ENCODE measurements at places on chromosomes 4 and X.

DNA sequence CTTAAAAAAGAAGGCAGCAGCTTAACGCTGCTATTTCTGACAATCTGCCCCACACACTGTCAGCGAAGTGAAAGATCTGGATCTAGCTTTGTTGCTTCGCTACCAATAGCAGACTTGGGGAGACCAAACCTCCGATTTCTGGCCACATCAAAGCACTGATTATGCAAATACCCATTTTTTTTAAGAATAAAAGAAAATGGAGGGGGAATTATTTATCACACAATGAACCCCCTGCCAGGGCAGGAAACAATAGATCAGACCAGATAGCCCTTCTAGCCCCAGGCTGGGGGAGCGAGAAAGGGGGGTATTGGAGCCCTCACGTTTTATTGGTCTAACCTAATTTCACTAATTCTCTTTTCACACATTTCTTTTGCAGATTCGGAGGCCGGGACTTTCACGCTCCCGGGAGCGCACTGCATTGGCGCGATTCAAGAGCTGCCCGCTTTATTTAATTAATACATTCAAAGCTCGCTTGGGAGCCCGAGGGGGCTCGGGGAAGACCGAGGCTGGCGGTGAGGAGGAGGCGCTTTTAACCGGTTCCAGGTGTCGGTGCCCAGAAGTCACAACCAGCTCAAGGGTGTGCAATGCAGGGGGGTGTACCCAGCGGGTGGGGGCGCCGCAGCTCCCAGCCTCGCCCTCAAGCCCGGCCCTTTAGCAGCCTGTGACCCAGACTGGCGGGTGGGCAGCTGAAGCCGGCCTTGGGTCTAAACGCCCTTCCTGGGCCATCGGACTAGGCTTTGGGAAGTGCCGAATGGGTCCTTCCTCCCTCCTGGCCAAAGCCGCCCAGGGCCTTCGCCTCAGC, 5.5 kb downstream of the NEUROG2 start:
- DNase-seq: no peak

- DNase-seq: no peak
Observed at GRCh38 chrX:37829721-37830120, 17.6 kb downstream of the DYNLT3 start.

- peak; percentile 49 for DNase-seq
Observed at GRCh38 chr4:41935652-41936021, 408 bp downstream of the TMEM33 start.

GRCh38 chrX:102976286-102976685, 39.2 kb downstream of the RAB40AL start:
- no peak for DNase-seq

- no peak for DNase-seq
Observed at GRCh38 chrX:46582966-46583365, 9.4 kb downstream of the CHST7 start.

GRCh38 chrX:2516623-2517022, 15.8 kb upstream of the DHRSX start:
- DNase-seq: no peak

DNA sequence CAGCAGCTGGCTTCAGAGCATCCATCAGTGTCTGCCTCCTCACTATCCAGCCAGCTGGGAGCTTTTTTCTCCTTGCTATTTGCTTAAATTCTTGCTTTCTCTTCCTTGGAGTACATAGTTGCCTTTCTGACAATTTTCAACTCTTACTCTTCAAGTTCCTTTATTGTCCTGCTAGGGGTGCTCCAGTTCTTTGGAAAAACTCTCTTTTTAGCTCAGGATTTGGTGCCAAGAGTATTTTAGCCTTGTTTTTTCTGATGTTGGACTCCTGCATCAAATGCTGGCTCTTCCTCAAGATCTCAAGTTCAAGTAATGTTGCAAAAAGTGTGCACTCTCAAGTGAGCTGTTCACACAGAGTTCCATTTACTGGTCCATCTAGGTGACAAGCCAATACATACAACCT, 126.4 kb downstream of the KDR start:
- DNase-seq: no peak

DNA sequence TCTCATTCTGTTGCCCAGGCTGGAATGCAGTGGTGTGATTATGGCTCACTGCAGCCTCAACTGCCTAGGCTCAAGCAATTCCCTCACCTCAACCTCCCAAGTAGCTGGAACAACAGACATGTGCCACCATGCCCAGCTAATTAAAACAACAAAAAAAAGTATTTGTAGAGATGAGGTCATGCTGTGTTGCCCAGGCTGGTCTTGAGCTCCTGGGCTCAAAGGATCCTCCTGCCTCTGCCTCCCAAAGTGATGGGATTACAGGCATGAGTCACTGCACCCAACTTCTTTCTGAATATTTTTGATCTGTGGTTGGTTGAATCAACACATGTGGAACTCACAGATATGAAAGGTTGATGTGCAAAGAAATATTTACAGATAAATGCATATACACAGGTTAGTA, 18.5 kb upstream of the SEPTIN11 start:
- DNase-seq: no peak

GRCh38 chrX:123361371-123361770, 177.3 kb downstream of the GRIA3 start:
- no peak for DNase-seq
